Fibroblast of mammary gland (primary cell): ENCODE measurements at places on chromosomes 2 and 18.

GRCh38 chr18:73292156-73292555 lies 424.4 kb upstream of the NETO1 start:
- no peak for DNase-seq

GRCh38 chr18:55280503-55280902 lies 307.5 kb downstream of the TCF4 start:
- DNase-seq: peak; percentile 41

- DNase-seq: no peak
Measured at GRCh38 chr2:175579646-175580045, 398.1 kb upstream of the ATP5MC3 start.

DNA sequence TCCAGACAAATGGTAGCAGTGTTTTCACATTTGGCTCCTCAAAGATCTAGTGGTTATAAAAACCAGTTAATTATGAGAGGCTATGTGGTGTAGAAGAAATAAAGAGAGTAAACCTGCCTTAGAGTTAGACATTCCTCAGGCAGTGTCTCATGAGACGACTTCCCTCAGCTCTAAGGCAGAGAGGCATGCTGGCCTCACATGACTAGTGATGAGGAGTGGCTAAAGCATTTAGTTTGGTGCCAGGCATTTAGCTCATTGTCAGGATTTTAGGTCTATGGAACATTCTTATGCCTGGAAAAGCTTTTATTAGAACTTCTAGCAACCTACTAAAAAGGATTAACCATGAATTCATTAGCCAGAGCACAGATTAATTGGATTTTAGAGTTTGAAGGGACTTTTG lies 90.3 kb downstream of the RPRM start:
- DNase-seq: no peak

- DNase-seq: no peak
Measured at GRCh38 chr2:239807568-239807967, 217.6 kb downstream of the NDUFA10 start.

DNA sequence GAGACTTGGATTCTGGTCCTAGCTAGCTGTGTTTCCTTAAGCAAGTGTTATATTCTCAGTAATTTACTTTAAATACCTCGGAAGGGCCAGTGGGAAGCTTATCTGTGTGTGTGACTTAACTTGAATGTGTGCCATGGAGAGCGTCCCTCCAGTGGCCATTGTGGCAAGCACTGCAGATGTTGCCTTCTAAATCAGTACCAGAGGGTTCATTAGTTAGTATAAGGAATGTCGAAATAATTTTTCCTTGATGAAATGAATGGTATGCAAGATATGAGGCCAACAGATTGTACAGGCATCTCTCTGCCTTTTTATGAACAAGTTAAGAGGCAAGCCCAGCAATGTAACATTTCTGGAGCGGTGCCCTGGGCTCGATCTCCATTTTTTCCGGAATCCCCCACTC lies 52.0 kb downstream of the FBXO36 start:
- peak; percentile 43 for DNase-seq

DNA sequence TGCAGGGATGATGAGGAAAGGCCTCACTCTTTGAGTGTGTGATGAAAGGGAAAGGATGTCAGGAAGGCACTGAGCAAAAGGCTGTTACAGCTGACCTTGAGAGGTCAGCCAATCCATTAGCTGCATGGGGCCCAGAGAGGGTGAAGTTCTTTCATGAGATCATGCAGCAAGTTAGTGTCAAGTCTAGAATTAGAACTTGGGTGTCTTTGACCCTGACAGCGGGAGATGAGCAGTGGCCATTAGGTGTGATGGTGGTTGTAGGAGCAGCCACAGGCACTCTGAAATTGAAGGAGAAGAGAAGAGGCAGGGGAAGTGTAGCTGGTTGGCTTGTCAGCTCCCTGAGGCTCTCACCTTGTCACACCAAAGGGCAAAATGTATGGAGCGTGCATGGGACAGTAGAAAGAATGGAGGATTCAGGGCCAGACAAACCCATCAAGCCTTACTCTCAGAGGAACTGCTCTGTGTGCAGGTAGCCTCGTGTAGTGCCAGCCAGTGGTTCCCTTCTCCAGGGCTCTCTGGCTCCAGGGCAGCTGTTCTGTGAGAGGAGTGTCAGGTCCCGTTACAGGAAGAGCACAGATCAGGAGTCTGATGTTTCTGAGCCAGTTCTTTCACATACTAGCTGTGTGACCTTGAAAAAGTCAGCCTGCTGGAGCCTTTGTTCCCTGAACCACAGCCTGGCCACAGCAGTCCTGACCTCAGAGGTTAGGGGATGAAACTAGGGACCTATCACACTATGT lies 35.9 kb downstream of the MAP4K4 start:
- DNase-seq: no peak

DNA sequence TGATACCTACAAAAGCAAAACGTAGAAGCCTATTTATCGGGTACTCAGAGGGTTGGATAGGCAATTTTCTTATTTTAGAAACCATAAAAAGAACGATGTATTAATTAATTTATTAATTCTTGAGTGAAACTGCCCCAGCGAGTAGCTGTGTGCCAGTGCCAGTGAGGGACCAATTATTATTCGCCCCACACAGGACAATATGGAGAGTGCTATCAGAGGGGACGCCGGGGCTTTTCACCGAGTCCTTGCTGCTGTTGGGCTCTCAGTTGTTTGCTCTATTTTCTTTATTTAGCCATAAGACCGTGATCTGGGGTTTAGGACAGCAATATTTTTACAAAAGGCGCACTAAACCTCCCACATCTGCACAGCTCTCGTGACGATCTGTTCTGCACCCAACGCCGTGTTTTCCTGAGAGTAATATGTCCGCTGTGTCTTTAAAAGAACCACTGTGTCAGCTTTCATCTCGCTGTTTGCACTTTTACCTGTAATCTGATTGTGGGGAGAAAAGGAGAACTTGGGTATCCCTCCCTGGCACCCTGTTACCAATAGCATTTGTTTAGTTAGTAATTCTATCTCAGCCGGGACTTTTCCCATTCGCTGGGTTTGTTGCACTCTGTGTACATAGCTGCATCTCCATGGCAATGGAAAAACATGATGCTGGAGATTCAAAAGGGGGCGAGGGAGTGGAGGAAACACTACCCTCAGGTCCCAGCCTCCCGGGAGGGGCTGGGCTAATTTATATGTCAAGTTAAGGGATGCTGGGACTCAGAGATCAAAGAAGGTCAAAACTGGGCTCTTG lies 30.1 kb upstream of the ZNF516 start:
- DNase-seq: peak; percentile 66

DNA sequence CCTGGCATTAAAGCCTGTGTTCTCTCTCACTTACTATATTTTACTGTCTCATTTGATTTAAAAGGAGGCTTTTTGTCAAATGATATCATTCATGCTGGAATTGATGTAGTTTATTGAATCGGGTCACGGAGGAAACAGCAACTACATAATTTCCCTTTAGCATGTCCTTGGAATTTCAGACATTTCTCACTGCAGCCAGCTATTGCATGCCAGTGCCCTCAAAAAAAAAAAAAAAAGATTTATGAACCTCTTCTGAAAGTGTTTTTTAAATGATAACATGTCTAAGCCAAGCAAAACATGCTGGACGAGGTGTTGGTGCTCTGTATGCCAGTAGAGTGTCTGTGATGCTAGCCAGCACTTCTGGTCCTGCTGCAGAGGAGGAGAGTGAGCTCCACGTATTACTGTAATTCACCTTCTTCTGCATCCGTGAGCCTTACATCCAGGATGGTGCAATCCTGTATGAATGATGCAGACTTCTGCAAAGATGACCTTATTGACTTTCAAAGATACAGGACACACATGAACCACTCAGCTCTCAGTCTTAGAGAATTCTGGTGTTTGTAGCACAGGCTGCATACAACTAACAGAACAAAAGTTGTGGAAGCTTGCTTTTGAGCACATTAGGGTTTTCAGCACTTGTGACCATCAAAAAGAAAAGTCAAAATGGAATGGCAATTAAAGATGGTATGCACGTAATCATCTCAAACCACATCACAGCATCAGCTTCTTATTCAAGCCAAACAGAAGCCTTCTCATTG lies 31.1 kb downstream of the UGP2 start:
- no peak for DNase-seq

DNA sequence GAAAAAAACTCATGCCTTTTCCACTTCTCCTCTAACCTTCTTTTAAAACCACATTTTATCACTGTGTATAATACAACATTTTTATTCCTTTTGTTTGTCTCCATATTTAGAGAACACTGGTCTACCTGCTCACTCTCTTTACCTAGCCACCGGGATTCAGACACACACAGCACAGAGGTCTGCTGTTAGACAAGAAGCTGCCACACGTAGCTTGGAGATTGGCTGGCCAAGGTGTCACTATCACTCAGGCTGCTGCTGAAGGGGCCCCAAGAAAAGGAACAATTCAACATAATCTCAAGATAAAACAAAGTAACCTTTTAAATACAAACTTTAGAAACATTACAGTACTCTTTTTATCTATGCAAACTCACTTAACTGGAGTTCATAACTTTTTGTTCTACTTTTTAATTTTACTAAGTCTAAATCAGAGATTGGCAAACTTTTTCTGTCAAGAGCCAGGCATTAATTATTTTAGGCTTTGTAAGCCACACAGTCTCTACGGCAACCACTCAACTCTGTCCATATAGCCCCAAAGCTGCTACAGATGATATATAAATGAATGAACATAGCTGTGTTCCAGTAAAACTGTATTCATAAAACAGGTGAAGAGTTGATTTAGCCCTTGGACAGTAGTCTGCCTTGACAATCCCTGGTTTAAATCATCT lies 25.8 kb downstream of the FEZ2 start:
- no peak for DNase-seq

DNA sequence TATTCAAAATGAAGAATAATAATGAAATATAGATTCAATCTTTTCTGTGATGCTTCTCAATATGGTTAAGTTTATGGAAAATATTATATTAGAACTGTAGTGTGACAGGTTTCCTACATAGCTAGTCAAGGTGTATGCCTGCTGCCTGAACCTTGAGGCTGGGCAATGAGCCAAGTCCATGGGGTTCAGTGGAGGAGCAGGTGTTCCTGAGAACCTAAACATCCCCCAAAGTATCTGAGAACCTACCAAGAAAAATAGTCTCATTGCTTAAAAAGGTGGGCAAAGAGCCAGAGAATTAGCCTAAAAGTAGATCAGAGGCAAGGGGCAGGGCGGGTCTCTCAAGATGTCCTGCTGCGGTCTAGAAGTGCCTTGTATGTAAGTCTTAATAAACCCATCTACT lies 185.9 kb upstream of the SPHKAP start:
- no peak for DNase-seq

GRCh38 chr2:229798446-229799155 lies 84.2 kb upstream of the DNER start:
- peak; percentile 31 for DNase-seq

GRCh38 chr2:114022360-114023085 lies 132.6 kb downstream of the ACTR3 start:
- peak; percentile 90 for DNase-seq

DNA sequence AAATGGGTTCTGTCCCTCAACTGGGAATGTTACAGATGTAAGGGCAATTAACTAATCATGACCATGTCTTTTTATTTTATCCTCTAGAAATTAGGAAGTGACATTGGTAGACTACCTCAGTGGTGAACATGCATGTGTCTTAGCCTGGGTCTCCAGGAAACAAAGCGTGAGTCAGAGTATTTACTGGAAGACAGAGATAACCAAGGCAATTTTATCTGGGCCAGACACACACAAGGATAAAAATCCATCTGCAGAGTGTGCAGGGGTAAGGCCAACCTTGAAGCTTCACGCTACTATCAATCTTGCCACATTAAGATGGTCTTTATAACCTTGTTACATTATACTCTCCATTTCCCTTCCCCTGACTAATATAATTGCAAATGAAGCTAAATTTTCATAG lies 487.5 kb downstream of the SUCLG1 start:
- no peak for DNase-seq

DNA sequence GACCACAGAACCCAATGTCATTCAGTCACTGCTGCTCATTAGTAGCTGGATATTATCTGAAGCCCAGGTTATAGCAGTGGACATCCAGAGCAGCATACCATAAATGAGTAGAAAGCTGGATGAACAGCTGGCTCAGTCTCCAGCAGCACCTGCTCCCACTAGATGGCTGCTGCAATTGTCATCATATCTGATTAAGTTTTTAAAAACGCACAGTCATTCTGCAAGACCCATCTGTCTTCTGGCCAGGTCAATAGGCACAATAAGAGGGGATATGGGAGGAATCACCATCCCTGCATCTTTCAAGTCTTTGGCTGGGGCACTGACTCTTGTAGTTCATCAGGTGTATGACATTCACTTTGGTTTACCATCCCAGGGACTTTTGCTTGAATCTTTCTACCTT lies 55.1 kb upstream of the XDH start:
- no peak for DNase-seq

DNA sequence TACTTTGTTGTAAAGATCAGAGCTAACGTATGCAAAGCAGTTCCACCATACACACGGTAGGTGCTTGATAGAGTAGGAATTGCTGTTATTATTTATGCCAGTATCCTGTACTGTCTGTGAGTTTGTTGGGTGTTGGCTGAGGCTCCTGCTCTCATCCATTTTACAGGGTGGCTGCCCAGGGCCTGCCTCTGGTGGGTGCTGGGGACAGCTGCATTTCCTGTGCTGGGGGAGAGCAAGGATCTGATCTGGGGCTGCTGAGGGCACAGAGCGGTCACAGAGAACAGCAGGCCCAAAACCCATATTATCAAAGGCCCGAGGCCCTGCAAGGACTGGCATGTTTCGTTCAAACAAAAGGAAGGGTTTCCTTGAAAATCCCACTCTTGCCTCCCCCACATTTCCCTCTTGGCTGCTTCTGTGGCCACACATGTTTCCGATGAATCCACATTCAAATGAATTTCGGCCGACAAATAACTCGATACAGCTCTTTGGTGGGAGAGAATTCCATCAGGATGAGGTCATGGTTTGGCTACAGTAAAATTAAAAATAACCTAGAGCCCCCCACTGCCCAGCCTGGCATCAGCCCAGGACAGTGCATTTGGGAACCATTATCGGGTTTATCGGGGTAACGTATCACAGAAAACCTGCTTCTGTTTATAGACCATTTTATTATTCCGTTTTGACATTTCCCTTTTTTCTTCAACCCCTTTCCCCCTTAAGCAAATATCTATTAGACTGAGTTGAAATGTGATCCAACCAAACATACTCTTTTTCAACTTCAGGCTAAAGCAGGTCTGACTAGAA lies 143.4 kb downstream of the CYRIA start:
- DNase-seq: no peak

GRCh38 chr2:190344276-190344827 lies 963 bp downstream of the INPP1 start:
- DNase-seq: peak; percentile 34

DNA sequence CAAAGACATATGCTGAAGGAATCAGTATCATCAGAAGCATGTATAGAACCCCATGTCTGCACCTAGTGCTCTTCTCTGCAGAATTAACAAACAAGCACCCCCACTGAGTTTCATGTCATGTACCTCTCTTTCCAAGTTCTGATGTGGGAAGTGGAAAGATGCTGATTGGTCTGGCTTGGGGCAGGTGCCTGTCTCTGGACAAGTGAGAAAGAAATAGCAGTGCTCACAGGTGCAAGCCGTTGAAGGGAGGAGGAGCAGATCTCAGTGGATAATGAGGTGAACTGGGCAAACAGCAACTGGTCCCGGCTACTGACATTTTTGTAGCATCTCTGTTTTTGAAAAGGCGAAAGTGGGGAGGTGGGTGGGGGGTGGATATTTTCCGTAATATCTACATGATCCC lies 17.5 kb upstream of the ACVR1 start:
- no peak for DNase-seq
